ENCODE measurements at places on chromosomes 4 and X.
A peak's percentile ranks its signal among the peaks of the same experiment; 100 is the strongest.

DNA sequence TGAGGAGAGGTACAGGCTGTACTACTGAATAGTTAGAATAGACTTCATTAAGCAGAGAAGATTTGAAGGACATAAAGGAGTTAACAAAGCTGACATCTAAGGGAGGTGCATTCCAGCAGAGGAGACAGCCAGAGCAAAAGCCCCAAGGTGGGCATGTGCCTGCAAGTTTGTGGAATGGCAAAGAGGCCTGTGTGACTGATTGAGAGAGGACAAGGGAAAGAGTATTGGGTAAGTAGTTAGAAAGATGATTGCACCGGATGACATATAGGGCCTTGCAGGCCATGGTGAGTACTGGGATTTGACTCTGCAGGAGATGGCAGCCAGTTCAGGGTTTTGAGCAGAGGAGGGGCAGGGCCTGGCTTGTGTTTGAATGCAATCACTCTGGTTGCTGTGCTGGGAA is 55.9 kb downstream of the FMR1NB start:
- DNase-seq: no peak

- no peak for DNase-seq
Observed at GRCh38 chr4:162075726-162076125, 88.1 kb downstream of the FSTL5 start.

DNA sequence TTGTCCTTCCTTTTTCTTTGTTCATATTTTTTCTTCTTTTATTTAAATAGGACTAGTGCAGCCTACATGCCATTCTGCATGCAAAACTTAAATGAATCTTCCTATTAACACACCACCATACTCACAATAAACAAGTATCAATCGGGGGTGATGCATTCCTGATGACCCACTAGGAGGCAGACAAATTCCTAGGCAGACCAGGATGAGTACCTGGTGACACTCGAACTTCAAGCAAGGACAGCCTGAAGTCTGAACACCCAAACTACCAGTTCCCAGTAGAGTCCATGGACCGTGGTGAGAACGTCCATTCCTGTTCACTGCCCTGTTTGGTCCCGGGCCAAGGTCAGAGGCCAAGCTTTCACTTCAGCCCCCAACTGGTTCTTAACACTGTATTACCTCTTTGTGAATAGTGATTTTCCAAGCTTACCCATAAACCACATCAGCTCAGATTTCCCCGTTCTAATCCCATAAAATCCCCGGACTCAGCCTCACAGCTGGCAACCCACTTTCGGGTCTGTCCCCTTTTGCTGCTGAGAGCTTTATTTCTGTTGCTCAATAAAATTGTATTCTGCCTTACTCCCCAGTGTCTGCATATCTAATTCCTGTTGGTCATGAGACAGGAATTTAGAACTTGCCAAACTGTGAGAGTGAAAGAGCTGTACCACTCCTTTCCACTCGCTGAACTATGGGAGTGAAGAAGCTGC is 1286.6 kb downstream of the FSTL5 start:
- DNase-seq: no peak

GRCh38 chr4:152106113-152106763 is 345.4 kb upstream of the GATB start:
- DNase-seq: no peak

GRCh38 chrX:37076983-37077382 is 68.8 kb downstream of the FAM47C start:
- DNase-seq: no peak

DNA sequence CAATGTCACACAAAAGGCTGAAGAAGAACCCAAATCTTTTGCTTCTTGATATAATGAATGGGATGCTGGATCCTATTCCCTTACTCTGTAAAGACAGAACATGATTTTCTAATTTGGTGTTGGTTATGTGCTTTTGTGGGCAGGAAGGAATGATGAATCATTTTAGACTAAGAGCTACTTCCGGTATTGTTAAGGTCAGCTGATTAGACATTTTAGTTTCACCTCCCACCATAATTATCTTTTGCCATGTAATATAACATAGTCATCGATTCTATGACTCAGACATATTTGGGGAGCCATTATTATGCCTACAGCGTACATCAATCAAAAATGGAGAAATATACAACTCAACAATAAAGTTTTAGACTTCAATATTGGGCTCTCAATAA is 265.3 kb downstream of the ZNF674 start:
- no peak for DNase-seq

DNA sequence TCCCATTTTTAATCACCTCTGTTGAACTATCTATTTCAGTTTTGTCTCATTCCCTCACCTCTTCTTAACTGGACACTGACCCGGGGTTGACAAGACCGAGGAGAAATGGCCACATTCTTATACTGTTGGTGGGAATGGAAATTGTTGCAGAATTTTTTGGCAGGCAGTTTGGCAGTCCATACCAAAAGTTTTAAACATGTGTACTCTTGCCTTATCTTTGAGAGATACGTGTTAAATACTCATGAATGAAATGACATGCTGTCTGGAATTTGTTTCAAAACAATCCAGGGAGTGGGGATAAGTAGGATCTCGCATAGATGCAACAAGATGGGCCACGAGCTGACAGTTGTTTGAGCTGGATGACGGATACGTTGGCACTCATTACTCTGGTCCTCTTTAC is 12.1 kb downstream of the FGFBP1 start:
- no peak for DNase-seq

GRCh38 chr4:86006057-86006456 is 353.8 kb downstream of the MAPK10 start:
- DNase-seq: no peak

DNA sequence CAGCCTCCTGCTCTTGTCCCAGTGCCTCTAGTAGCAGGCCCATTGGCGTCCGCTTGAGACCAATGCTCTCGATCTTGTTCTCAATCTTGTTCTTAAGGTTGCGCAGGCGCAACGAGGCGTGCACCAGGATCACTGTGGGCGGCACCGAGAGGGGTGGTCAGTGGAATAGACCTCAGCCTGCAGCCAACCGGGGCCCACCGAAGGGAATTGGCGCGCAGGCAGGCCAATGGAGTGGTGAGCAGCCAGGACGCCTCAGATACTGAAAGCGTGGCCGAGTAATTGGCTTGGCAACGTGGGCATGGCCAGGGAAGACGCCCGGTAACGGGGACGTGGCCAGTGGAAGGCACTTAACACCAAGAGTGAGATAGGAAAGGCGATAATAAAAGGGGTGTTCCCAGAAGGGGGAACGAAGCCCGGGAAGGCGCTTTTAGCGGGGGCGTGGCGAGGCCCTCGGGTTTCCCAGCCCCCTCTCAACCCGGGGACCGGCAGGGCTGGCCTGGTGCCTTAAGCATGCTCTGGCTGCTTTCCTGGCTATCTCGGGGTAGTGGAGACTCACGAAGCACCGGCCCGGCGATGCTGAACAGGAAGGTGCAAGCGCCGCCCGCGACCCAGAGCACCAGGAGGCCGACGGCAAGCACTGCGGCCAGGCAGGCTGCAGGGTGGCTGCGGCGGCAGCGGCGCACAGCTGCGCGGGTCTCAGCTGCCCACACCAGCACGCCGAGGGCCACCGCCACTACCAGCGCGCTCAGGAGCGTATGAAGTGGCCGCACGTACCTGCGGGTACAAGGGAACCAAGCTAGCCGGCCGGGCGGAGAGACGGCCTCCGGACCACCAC is 1.7 kb downstream of the PRAF2 start:
- no peak for DNase-seq

- no peak for DNase-seq
Observed at GRCh38 chrX:21383546-21383945, 9.3 kb downstream of the CNKSR2 start.

DNA sequence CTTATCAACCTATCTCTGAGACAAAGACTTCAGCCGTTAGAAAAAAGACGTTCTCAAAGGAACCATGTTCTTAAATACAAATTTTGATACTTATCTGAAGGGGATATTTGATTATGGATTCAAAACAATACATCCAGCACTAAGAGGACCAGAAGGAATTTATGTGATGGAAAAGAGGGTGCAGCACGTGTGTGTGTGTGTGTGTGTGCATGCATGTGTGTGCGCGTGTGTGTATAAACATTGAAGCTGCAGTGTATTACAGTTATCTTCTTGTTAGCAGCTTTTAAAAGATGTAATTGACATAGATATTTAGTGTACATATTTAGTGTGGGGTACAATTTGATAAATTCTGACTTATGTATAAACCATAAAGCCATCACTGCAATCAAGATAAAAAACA is 44.9 kb downstream of the ANK2 start:
- no peak for DNase-seq

- DNase-seq: no peak
Observed at GRCh38 chrX:13906093-13906492, 89.2 kb upstream of the GPM6B start.

GRCh38 chr4:101678180-101678579 is 112.3 kb upstream of the BANK1 start:
- no peak for DNase-seq

GRCh38 chrX:1134156-1134555 is 78.3 kb downstream of the CRLF2 start:
- no peak for DNase-seq

DNA sequence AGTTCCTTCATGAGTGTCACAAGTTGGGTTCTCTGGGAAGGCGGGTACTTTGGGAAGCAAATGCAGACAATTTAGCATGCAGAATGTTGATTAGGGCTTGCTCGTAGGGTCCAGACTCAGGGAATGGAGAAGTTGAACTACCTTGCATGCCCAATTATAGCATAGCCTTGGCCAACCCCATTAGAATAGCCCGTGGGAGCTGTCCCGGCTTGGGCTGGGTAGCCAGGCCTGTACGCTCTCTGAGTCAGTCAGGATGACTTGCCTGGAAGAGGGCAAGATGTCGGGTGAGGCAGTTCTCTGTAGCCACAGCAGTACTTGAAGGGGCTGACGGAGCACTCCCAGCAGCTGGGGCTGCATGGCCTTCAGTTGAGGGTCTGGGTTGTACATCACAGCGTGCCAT is 19.5 kb downstream of the KIAA0232 start:
- DNase-seq: no peak

DNA sequence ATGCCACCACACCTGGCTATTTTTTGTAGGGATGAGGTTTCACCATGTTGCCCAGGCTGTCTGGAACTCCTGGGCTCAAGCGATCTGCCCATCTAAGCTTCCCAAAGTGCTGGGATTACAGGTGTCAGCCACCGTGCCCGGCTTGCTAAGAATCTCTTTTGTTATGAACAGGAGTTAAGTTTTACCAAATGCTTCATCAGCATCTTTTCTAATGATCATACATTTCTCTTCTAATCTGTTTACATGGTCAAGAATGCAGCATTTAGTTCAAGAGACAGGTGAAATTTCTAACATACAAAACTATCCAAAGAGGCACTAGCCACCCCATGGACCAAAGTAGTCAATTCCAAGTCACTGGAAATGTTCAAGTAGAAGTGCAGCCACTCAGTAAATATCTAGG is 52.5 kb upstream of the IQSEC2 start:
- no peak for DNase-seq

- no peak for DNase-seq
Observed at GRCh38 chr4:141658309-141658708, 21.9 kb downstream of the IL15 start.

GRCh38 chr4:82038936-82039335 is 334.9 kb downstream of the HNRNPD start:
- DNase-seq: no peak

- DNase-seq: peak; percentile 13
Observed at GRCh38 chr4:9703391-9703790, 78.0 kb upstream of the DRD5 start.

DNA sequence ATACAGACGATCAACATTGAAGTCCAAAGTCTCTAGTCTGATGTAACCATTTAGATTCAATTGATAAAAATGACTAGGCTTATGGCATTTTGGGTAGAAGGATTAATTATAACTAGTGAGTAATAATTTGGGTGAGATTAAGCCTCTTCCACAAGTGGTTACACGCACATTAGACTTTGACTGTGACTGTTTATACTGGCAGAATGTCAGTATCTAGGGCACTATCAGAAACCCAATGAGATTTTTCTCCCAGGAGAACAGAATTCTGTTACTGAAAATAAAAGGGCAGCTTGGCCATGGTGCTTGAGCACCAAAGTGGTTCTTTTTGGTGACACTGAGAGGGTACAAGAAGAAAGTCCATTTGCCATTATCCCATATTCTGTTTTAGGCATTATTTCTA is 3.3 kb downstream of the PLS3 start:
- no peak for DNase-seq

- peak; percentile 25 for DNase-seq
Observed at GRCh38 chr4:56976837-56977320, 527 bp downstream of the NOA1 start.

GRCh38 chrX:48046846-48047245 is 24.6 kb downstream of the ZNF630 start:
- DNase-seq: no peak

- DNase-seq: no peak
Observed at GRCh38 chr4:32790803-32791202, 2070.6 kb downstream of the PCDH7 start.

DNA sequence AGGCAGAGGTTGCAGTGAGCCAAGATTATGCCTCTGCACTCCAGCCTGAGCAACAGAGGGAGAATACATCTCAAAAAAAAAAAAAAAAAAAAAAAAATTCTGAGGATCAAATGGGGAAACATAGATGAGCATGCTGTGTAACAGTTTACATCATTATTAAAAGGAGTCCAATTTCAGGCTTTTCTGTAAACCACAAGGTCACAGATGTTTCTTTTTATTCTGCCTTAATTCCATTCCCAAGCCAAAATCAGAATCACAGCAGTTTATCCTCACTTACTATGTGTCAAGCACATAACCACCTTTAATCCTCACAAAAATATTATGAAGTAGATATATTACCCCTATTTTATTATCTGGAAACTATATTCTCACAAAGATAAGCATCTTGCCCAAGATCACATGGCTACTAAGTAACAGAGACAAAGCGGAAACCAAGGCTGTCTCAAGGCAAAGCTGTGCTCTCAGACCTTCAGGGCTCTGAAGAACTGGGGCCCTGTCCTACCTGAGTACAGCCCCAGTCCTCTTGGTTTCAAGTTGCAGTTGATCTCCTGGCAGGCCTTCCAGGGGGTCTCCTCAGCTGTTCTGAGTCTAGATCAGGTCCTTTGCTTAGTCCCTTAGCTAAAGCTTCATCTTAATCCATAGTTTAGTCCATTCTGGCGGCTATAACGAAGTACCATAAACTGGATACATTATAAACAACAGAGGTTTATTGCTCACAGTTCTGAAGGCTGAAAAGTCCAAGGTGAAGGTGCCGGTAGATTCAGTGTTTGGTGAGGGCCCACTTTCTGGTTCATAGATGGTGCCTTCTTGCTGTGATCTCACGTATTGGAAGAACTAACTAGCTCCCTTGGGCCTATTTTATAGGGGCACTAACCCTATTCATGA is 141.3 kb downstream of the PALLD start:
- DNase-seq: no peak

DNA sequence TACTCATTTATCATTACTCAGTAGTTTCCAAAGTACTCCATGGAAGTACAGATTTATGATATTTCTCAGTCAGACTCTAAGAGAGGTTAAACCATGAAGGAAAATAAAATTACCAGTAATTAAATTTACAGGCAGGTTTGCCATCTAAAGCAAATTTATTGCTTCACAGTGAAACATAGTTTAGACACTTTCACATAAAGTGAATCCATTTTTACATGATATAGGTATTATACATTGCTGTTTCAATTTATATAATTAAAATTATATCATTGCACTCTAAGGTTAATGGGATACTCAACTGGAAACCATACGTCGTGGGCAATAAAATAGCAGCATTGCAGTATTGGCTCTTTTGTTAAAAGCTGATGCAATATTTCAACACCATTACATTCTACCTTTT is 202.8 kb downstream of the SLIT2 start:
- DNase-seq: no peak

- no peak for DNase-seq
Observed at GRCh38 chr4:64417974-64418373, 8.7 kb upstream of the TECRL start.

GRCh38 chr4:89514811-89515210 is 207.2 kb upstream of the GPRIN3 start:
- no peak for DNase-seq

GRCh38 chrX:1392376-1393068 is 609 bp upstream of the SLC25A6 start:
- no peak for DNase-seq
